NCI-H1048 (cell line): ENCODE measurements at places on chromosomes 6 and 20.

DNA sequence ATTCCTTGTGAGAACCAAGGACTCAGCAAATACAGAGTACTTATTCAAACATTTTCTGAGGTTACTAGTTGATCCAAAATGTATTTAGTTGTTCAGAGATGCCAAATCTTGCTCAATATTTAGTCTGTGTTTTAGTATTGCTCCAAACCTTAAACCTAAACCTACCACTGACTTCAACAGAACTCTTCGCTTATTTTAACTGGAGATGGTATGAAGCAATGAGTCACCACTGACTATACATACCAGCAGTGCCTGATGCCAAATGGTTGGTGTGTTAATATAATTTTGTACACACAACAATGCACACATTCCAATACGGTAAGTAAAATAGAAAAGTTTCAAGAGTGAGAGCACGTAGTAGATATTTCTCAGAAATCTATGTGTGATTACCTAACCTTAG is 1.9 kb upstream of the SPTLC3 start:
- no peak for DNase-seq

GRCh38 chr20:54347166-54347833 is 128.1 kb upstream of the DOK5 start:
- DNase-seq, result no peak

DNA sequence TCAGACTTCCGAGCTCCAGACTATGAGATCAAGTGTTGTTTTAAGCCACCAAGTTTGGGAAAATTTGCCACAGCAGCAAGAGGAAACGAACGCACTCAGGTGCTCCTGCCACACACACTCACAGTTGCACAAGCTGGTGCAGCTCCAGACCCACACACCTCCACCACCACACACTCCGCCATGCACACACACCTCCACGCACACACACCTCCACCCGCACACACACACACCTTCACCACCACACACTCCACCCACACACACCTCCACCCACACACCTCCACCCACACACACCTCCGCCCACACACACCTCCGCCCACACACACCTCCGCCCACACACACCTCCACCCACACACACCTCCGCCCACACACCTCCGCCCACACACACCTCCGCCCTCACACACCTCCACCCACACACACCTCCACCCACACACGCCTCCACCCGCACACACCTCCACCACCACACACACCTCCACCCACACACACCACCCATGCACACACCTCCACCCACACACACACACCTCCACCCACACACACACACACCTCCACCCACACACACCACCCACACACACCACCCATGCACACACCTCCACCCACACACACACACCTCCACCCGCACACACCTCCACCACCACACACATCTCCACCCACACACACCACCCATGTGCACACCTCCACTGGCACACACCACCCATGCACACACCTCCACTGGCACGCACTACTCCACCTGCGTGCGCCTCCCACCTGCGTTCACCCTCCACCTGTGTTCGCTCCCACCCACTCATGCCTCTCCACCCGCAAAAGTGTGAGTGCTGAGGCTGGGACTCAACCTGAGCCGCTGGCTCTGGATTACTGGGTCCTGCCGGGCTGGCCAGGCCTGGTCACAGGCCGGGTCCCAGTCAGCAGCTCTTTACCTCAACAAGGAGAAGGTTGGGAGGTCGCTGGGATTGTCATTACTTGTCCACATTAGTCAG is 175.6 kb downstream of the BMP7 start:
- DNase-seq, result no peak

DNA sequence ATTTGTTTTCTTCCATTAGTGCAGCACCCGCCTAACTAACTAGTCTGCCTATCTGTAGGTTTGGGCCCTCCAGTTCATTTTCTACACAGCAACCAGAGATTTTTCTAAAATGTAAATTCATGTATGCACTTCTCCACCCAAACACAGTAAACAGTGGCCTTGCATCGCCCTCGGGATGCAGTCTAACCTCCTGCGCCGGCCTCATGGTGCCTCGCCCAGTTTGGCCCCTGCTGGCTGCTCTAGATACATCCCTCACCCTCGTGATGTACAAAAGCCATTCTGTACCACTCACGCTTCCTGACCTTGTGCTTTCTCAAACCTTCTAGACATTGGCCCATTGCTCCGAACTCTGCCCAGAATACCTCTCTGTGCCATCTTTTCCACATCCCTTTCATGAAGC is 53.8 kb upstream of the VSTM2L start:
- no peak for DNase-seq

GRCh38 chr6:167130712-167131684 is 8.1 kb downstream of the CCR6 start:
- no peak for DNase-seq
